T-helper 1 cell (primary cell): ENCODE measurements at places on chromosomes 7 and 10.

- no peak for DNase-seq
Observed at GRCh38 chr10:114179148-114179547, at the start of gene TDRD1. TDRD1 (plus strand) TSS chr10:114179353; CDS start chr10:114187832, 8,479 bp downstream.

- peak; percentile 59 for DNase-seq
Observed at GRCh38 chr10:3948843-3949242, 163.8 kb upstream of the KLF6 start.

DNA sequence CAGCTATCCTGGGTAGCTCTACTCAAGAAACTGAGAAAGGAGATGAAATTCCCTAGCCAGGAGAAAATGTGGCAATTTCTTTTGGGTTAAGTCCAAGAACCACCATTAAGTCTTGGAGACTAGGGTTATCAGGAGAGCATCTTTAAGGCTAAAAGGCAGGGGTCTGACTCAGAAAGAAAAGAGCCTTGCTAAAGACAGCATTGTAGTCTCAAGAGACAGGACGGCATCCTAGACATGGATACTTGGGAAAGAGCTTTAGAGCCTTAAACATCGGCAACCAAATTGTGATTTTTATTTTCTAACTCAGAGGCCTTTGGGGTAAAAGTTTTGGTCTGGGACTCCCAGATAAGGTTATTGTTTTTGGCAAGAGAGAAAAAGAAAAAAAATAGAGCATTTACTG lies 83.1 kb downstream of the FAS start:
- DNase-seq, result no peak

GRCh38 chr7:154577141-154577873 lies 425.6 kb downstream of the PAXIP1 start:
- DNase-seq, result no peak

DNA sequence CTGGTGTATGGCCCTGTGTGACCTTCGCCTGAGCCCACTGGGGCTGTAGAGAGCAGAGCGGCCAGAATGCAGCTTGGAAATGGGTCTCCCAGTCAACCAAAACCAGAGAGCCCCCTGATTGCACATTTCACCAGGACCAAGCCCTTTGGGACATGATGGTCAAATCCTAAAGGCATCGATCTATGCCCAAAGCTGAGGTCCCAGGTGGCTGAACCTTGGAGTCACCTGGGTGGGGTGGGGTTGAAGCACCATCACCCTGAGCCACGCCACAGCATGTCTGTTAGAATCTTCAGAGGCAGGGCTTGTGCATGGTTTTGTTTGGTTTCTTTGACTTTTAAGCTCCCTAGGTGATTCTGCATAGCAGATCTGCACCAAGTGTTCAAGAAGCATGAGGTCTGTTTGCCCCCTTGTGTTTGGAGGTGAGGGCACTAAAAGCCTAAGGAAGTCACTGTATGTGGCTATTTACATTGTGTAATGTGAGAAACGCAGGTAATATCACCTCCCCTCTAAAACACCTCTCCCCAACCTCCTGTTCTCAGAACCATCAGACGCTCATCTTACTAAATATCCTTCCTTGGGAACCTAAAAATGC lies 9.6 kb downstream of the PKD1L1 start:
- no peak for DNase-seq

GRCh38 chr10:12782537-12782936 lies 219.0 kb downstream of the CCDC3 start:
- no peak for DNase-seq

DNA sequence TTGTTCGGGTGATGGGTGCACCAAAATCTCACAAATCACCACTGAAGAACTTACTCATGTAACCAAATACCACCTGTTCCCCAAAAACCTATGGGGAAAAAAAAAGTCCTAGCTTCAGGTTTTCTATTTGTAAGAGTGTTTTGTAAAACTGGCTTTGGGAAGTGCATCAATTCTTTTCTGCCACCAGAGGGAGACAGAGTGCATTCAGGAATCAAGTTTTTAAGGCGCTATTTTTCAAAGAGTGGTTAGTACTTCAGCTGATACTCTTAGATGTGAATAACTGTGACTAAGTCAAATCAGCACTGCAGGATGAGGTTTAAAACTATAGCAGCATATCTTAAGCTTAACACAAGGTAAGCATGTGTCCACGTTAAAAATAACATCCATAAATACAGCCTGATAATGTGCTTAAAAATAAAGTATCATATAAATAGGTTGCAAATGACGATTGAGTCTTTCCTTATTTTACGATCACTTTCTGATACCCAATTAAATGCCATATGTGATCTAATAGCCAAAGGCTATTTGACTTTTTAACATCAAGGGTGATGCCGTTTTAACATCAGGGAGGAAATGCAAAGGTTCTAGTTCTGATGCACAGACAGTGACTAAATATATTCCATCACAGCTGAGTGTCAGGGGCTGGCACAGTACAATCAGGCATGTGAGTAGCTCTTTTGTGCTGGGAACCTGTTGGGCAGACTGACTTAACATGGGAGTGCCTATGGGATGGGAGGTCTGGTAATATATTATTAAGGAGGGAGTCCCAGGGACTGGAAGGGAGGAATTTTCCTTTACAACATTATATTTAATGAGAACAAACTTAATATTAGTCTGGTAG lies 10.6 kb upstream of the LYZL2 start:
- no peak for DNase-seq
